ENCODE measurements at places on chromosomes 5 and 9.

- DNase-seq: no peak
These were observed 31.2 kb downstream of the DEPDC1B start for GRCh38 chr5:60668686-60669304.

DNA sequence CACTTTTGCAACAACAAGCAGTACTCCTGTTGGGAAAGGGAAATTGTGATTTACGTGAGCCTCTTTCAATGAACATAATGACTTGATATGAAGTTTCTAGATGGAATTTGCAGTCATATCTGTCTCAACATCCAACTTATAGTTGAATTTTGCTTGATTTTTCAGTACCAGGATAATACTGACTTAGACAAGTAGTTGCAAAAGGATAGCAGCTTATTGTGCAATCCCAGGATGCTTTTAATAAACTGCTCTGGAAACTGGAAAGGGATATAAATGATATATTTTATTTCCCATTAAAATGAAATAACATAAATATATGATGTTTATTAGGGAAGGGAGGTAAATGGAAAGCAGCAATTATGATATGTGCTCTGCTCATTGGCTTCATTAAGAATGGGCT is 174.4 kb upstream of the RGMB start:
- no peak for DNase-seq

GRCh38 chr5:51208296-51208695 is 175.0 kb upstream of the ISL1 start:
- DNase-seq: no peak

DNA sequence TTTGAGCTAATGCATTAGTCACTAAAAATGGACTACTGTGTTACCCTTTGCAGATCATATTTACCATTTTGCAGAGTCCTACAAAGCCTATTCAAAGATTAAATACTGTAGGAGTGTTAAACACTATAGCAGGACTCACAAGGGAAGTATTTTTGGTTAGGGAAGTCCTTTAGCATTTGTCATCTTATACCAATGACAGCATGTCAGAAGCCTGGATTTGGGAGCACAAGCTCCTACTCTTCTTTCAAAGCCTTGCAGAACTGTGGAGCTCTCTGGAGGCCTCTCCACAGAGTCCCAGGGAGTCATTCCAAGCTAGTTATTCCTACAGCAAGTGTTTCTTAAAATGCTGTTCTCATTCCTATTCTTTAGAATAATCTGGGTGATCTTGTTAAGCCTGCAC is 288.8 kb downstream of the PIK3R1 start:
- no peak for DNase-seq

GRCh38 chr9:4506490-4506889 is 16.2 kb downstream of the SLC1A1 start:
- no peak for DNase-seq

- DNase-seq: no peak
These were observed 42.8 kb downstream of the TIMD4 start for GRCh38 chr5:156920042-156920860.

DNA sequence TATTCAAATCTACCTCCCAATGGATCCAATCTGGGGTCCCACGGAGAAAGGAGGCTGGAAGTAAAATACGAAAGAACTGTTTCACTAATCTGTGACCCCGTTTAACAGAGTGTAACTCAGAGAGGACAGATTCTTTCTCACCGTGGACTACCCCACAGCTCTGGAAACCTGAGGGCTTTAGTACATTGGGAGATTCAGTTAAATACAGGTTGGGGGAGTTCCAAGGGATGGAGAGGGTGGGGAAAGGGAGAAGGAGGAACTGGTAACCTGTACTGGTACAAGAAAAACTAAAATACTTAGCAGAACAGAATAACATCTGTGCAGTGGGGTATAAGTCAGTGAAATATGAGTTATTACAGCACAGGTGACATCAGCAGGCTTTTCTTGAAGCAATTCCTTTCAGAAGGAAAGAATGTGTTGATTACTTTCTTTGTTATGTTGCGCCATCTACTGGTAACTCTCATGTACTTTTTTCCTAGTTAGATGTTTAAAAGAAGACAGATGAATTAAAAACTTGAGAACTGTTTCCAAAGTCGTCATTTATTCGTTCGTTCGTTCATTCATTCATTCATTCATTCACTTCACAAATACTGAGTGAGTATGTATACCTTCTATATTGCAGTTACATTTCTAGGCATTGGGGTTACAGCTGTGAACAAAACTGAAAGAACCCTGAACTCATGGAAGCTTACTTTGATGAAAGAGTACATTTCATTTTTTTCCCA is 30.0 kb upstream of the STOM start:
- no peak for DNase-seq

DNA sequence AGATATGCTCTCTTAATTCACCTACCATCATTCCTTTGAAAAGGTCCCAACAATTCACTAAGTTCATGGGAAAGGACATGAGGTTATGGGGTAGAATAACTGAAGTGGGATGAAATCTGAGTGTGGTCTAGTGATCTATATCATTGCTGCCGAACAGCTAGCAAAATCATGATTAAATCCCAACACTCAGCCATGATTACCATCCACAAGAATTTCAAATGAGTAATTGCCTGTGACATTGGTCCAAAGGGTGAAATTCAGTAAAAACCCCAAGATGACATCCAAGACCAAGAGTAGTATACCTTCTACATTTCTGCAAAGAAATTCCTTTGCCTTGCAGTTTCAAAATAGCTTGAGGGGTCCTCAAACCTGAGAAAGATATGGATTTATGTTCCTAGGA is 225.6 kb downstream of the SPOCK1 start:
- no peak for DNase-seq

DNA sequence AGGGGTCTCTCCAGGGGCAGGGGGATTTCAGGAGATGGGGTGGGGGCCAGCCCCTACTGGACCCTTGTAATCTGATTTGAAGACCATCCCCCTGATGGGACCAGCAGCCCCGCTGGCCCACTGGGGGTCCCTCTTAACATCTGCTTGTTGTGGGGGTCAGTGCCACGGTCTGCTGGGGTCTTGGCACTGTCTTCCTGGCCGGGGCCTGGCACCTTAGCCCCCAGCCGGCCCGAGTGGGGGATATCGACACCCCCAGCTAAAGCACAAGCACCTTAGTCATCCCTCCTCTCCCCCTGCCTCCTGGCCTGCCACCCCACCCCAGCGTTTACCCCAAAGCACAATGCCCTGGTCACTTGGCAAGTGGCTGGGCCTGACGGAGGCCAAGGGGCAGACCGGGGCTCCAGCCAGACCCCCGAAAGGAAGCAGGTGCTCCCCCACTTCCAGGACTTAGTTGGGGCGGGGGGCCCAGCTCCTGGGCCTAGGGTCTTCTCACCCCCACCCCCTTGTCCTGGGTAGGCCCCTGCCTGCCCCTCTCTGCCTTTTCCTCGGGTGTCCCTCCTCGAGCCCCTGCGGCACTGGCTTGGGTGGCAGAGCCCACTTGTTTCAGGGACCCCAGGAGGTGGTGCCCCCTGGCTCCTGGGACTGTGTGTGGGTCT is 1.4 kb upstream of the NFX1 start:
- DNase-seq: no peak

DNA sequence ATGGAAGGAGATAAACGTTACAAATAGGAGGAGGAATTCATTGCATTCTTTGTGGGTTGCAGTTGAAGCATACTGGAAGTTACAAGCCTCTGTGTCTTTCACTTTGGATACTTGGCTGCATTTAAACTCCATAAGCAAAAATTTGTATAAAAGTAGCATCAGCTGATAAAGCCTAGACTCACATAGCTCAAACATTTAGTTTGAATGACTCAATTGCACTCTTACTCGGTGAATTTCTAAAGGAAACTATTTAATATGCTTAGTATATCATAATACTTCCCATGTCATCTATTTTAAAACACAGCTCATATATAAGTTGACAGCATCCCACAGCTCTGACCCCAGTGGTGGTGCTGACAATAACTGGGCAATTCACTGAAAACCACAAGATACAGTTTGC is 596.6 kb upstream of the ZNF608 start:
- DNase-seq: no peak

DNA sequence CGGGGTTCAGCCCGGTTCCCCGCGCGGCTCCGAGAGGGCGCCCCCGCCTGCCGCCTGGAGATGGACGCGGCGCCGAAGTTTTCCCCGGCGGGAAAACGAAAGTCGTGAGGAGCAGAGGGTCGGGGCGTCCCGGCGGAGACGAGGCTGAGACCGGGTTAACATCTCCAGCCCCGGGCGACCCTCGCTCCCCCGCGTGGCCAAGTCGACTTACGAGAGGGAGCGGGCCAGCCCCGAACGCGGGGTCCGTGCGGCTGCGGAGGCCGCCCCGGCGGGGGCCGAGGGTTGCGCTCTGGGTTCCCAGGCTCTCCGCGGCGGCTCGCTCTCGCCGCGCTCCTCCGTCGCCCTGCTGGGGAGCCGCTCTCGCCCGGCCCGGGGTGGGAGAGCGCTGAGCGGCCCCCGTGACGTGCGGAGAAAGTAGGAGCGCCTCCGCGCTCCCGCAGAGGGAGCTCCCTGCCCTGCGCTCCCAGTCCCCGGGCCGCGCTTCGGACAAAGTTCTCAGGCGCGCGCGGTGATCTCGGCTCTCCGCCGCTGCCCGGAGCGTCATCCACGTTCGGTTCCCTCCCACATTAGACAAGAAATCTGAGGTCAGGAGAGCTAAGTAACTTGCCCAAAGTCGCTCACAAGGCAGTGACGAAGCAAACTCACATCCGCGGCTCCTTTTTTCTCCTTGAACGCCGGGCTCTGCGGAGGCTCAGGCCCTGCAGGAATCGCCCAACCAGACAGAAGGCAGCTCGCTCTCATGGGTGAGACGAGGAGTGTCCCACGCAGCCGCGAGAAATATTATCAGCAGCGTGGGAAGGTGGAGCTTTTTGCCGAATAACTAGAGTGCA is 1.2 kb upstream of the GCNT4 start:
- peak; percentile 57 for DNase-seq

DNA sequence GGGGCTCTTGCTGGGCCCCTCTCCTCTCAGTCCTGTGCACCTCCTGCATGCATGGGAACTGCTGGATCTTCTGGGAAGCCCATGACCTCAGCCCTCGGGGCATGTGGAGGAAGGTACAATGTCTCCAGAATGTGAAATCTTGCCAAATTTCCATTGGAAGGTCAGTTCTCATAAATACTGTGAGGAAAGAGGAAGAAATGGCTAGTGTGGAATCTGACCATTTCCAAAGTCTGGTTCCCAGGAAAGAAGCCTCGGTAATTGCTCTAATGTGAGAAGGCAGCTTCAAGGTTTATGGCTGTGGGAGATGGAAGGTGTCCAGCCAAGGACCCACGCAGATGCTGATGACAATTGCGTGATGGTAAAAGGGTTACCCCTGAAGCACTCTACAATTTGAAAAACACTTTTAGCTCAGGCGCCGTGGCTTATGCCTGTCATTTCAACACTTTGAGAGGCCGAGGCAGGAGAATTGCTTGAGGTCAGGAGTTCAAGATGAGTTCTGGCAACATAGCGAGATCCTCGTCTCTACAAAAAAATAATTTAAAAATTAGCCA is 8.1 kb upstream of the IL17B start:
- no peak for DNase-seq

DNA sequence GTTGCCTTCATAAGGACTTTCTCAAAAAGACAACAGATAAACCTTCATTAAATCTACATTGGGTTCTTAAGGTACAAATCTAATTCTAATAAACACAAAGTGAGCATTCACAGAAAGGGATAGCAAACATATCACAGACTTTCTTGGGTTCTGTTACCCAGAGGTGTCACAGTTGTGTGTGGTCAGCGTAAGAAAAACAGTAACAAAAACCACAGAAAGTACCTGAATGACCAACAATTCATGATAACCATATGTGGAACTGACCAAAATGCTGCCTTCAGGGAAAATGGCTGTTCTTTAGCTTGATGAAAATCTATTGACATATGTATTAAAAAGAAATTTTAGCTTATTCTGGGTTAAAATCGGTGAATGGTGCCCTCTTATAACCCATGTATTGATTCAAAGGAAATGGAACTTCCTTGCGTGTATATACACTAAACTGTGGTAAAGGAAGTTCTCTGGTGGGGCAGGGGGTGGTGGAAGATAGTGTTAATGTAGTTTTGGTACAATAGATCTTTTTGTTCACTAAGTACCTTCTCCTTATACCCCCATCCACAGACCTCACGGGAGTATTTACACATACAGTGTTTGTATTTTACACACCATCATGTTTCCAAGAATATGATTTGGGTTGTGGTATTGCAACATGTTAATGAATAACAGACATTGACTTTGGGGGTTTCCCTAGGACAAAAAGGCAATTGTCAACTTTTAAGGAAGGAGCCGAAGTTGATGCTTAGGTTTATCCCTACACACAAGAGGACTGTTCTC is 152.5 kb downstream of the APBA1 start:
- no peak for DNase-seq

DNA sequence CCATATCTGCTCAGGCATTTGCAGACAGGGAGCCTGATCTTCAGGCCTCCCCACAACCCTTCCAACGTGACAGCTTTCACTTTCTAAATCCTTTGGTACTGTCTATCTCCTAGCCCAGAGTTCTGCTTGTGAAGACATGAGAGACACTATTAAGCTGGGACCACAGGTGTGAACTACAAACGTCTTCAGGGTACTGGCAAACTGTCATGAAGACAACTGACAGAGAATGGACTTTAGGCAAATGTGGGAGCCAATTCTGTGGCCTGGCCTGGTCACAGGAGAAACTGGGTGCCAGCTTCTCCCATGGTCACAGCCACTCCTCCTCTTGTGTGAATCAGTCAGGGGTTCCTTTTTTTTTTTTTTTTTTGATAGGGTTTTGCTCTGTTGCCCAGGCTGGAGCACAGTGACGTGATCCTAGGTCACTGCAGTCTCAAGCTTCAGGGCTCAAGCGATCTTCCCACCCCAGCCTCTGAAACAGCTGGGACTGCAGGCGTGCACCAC is 10.4 kb downstream of the TRIM14 start:
- DNase-seq: peak; percentile 63

DNA sequence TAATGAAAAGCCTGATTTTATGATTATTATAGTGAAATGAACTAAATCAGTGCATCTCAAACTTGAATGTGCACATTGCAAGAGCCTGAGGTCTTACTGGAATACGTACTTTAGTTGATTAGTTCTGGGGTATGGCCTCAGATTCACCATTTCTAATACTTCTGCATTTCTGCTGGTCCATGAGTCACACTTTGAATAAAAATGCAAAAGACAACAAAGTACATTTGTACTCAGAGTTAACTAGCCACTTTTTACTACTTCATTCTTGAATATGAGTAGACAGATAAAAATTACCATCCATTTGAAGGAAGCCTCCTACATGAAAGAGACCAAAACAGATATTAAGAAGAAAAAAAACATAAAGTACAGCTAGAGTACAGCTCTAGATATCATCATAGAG is 27.1 kb upstream of the PRR16 start:
- no peak for DNase-seq

- no peak for DNase-seq
These were observed 130.9 kb downstream of the SNCAIP start for GRCh38 chr5:122442938-122443337.

DNA sequence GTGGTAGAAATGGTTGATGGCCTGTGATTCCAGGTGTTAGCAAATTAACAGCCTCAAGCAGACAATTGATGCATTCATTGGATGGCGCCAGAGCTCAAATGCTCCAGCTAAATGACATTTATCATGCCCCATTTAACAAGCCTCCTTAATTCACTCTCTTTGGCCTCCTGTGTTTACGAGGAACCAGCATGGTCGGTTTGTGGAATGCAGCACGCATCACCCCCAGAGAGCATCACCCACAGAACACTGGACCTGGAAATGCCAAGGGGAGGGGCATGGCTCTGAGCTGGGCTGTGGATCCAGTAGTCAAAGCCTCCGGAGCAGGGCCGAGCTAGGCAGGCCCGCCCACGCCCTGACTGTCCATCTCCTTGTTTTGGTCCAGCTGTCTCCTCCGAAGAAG is 434.0 kb downstream of the GADD45G start:
- no peak for DNase-seq

GRCh38 chr9:87824216-87824875 is 58.3 kb upstream of the SPATA31E1 start:
- no peak for DNase-seq

GRCh38 chr5:36128795-36129194 is 22.9 kb downstream of the LMBRD2 start:
- no peak for DNase-seq

Measured in CD4-positive, alpha-beta T cell treated with Interleukin-1 beta for 1 hour (primary cell).